Lower lobe of right lung (tissue), 2 donors: ENCODE measurements at places on chromosomes 2 and 18.
A peak's percentile ranks its signal among the peaks of the same experiment; 100 is the strongest.

- DNase-seq = no peak
Measured at GRCh38 chr2:223928113-223929006, 16.8 kb downstream of the WDFY1 start.

- no peak for DNase-seq
Measured at GRCh38 chr2:118851650-118852049, 4.2 kb upstream of the EN1 start.

- DNase-seq = no peak
Measured at GRCh38 chr2:230762317-230762896, 49.8 kb downstream of the CAB39 start.

DNA sequence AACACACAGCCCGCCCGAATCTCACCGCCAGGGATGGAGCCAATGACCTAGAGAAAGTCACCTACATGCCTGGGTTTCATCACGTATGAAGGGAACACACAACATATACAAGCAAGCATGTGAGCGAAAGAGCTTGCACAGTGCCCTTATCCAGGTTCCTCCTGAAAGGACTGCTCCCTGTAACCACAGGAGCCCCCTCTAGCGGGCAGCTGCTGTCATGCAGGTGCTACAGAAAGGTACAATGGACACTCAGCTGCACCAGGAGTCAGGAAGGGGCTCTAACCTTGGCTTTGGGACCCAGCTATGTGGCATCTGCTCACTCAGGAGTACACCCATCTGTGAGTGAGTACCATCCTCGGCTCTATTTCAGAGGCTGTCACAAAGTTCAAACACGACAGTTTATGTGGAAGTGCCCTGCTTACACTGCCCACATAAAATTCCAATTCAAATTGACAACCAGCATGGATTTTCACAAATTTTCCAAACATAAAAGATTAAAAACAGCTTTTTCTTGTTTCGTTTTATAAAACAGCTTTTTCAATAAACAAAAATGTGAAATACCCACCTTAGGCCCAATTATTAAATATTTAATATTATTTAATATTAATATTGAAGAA, 3.5 kb downstream of the NDUFA10 start:
- peak; percentile 82 for DNase-seq

GRCh38 chr2:49044350-49045079, 109.8 kb downstream of the FSHR start:
- DNase-seq = no peak

- DNase-seq = no peak
Measured at GRCh38 chr2:869357-869871, 81.2 kb upstream of the SNTG2 start.

- no peak for DNase-seq
Measured at GRCh38 chr18:22800551-22800951, 132.6 kb upstream of the RBBP8 start.

- no peak for DNase-seq
Measured at GRCh38 chr2:166784296-166784946, 103.9 kb upstream of the XIRP2 start.

DNA sequence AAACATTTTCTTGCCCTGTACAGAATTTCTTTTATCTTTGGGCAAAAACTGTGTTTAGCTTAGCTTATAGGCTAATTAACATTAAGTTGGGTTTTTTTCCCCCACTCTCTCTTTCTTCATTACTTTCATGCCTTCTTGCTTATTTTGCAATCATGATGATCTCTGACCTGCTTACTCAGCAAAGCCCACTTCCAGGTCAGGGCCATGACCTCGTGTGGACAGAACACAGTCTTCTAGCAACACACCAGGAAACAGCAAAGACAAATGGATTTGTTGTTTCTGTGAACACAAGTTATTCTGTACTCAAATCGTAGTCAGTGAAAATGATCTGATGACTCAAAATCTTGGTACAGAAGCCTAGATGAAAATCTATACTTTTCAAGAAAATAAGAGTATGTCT, 60.7 kb downstream of the SPATS2L start:
- no peak for DNase-seq

- no peak for DNase-seq
Measured at GRCh38 chr2:223598994-223599639, 3.0 kb downstream of the SCG2 start.

GRCh38 chr2:223528036-223528435, 74.1 kb downstream of the SCG2 start:
- DNase-seq = no peak

- DNase-seq = no peak
Measured at GRCh38 chr2:121611730-121612705, 37.2 kb downstream of the CLASP1 start.

- DNase-seq = no peak
Measured at GRCh38 chr18:3526421-3527354, 76.7 kb downstream of the TGIF1 start.

GRCh38 chr2:54564439-54564838, 108.3 kb downstream of the SPTBN1 start:
- DNase-seq = no peak

DNA sequence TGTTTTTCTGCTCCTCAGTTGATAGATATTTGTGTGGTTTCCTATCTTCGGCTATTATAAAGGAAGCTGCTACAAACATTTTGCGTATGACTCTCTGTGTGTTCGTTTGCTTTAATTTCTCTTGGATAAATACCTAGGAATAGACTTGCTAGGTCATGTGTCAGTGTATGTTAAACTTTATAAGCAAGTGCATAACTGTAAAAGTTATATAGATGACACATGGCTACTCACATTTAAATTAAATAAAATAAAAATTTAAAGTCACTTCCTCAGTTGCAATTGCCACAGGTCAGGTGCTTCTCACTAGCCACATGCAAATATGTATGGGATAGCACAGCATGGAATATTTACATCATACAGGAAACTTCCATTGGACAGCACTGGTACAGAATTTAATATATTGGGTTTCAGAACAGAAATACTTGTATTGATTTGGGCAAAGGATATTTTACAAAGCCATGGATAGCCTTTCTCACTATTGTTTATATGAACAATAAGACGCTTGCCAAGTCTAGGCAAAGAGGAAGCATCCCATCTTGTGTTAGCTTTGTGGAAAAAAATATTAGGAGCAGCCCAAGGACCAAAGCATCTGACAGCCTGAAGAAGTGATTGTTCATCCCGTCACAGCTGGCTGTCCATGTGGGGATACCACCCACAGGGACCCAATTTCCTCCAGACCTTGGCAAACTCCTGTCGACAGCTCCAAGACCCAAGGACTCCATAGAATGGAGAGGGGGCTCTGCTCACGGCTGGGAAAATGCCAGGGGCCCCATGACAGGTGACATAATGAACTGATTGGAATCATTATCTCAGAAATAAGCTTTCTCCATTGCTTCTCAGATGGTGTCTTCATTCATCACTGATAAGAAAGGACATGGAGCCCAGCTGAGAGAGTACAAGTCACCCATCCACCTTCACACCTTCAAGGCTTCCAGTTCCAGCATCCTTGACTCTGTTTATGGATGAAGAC, 196.7 kb downstream of the SH3BP4 start:
- DNase-seq = no peak

DNA sequence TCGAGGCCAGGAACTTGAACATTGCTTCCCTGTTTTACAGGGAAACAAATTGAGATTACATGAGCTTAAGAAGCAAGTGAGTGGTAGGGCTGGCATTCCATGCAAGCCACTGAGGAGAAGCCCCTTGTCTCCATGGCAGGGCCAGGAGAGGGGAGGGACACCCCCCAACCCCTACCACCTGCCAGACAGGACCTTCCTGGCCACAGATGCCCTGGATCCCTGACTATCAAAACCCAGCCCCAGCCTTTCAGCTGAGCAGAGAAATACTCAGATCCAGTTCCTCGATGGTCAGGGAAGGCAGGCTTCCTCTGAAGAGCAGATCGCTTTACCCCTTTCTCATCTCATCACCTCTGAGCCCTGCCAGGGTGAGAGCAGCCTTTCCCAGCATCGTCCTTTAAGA, 53.8 kb upstream of the ALPP start:
- DNase-seq = no peak

- DNase-seq = no peak
Measured at GRCh38 chr2:144972676-144973075, 452.8 kb upstream of the ZEB2 start.

DNA sequence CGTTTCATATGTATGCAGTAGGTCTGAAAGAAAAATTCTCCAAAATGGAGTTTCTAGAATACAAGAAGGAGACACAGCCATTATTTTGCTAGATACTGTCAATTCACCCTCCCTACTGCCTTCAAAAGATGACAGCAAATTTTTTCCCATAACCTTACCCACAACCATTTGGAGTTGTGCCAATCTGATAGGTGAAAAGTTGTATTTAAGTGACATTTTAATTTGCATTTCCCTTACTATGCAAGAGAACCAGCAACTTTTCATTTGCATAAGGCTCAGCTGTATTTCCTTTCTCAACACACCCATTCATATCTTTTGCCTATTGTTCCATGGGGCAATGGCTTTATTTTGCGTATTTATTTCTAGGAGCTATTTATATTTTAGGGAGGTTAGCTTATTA, 31.4 kb upstream of the IL18RAP start:
- DNase-seq = no peak

DNA sequence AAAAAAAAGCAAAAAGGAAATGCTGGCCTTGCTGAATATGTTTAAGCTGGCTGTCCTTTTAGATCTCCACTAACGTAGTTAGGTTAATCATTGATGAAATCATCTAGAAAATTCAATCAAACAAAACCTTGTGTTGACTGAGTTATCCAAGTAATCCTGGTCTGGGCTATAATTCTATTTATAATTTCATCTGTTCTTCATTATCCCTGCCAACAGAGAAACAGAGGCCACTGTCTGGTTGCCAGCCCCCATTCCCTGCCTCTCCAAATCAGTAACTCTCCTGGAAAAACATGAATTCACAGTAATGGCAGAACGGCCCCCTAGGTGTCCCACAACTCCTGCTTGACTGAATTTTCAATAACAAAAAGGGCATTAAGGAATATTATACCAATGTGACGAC, 24.6 kb downstream of the DOCK10 start:
- no peak for DNase-seq

- peak; percentile 90 for DNase-seq
Measured at GRCh38 chr2:3483227-3483985, 35.9 kb downstream of the ADI1 start.

GRCh38 chr2:167759531-167759930, 487.9 kb downstream of the STK39 start:
- no peak for DNase-seq

- DNase-seq = no peak
Measured at GRCh38 chr18:74841248-74841647, 243.6 kb downstream of the ZNF407 start.

DNA sequence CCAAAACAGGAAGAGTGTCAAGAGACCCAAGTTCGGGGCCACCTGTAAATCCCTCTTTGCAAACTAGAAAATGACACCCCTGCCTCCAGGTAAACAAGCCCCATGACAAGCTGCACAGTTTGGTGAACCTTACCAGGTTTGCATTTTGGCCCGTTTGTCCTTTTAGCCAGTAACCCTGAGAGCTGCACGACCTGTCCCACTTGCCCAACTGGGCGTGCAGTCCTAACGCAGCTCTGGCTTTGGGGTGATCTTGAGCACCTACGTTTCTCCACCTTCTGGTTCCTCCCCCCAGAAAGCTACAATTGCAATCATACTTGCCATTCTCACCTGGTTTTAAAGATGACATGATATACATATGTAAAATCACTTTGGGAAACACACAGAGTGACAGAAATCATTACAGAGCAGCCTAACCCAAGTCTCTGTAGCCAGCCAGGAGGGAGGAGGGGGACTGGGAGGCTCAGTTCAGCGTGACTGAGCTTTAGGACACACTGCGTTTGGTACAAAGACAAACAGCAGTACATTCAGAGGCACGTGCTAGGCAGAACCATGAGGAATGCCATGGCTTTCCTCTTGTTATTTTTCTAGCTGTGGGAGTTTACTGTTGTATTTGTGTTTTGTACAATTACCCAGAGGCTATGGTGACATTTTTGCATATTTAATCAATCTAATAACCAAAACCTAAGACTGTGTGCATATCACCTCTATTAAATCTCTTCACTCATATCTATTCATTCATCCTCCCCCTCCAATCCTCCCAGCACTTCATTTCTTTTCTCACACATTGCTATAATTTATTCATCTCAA, 304.0 kb downstream of the IRS1 start:
- no peak for DNase-seq

DNA sequence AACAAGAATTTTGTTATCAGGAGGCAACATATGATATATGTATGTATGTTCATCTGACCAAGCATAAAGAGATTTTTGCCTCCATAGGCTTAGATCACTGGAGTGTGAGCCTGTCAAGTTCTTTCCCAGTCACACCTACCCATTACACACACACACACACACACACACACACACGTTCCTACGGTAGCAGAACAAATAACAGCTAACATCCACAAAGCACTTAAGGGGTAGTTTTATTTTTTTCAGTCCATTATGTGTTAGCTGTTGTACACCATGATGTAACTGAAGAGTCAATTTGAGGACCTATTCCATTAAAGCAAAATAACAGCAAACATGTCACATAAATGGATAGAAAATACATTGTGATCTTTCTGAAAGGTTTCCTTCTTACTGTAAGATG, 39.5 kb downstream of the UGP2 start:
- no peak for DNase-seq

DNA sequence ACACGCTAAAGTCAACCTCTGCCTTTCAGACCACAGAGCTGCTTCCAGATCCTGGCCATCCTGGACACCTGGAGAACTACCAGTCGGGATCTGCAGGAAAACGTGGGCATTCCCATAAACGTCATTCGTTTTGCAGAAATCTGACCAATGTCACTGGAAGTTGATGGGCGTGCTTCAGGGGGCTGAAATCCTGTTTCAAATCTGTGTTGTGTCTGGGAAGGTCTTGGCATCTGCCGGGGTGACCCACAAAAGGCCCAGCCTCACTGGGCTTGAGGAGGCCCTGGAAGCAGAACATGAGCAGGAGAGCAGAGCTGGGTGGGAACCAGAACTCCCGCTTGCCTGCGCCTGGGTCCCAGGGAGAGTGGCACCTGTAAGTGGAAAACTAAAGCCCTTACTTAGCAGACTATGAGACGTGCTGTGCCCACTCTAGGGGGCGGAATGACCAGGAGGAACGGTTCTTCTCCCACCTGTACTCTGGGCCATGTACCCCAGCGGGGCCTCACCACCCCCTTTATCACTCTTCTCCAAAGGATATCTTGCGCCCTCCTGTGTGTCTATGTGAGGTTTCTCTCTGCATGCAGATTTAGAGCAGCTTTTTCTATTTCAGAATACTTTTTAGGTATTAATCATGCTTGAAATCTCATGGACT, 200.9 kb downstream of the FAM210A start:
- DNase-seq = no peak

GRCh38 chr18:22998344-22998743, 65.2 kb downstream of the RBBP8 start:
- DNase-seq = no peak

DNA sequence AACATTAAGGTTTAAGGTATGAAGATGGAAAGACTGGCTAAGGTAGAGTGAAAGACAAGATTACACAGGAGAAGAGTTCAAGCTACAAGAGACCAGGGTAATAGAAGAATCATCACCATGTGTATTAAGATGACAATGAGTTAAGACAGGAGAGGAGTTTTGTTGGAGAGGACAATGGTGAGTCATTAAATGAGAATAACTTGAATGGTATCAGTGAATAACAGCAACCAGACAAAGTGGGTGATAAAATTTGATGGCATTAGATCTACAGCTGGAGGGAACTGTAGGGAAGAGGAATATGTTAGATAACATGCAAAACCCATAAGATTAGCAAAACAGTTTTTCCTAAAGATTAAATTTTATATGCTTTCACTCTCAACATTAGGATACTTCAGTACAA, 18.8 kb upstream of the ENOSF1 start:
- no peak for DNase-seq
